ENCODE measurements at places on chromosomes 7 and 10.

DNA sequence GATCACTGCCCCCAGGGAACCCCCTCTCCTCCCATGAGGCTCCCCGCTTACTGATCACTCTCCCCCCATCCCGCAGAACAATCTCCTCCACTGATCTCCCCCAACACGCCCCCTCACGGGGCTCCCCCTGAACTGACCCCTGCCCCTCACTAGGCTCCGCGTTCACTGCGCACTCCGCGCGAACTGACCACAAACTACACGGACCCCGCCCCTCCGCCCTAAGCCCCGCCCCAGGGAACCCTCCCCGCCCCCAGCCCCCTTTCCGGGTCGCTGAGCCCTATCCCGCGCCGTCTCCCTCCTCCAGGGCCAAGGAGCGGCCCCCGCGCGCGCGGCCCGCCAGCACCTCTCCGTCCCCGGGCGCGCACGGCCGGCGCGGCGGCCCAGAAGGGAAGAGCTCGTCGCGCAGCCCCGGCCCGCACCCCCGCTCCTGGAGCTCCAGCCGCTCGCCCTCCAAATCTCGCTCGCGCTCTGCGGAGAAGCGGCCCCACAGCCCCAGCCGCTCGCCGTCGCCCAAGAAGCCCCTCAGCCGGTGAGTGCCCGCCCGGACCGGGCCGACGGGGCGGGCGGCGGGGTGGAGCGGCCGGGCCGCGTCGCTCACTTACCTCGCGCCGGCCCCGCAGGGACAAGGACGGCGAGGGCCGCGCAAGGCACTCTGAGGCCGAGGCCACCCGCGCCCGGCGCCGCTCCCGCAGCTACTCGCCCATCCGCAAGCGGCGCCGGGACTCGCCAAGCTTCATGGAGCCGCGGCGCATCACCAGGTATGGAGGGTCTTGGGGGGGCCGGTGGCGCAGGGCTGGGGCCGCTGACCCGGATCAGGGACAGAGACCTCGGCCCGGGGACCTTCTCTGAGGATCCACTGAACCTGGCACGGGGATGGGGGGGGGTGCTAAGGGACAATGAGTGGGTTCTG, 19.9 kb upstream of the HSPB1 start:
- no peak for DNase-seq

- no peak for DNase-seq
Measured at GRCh38 chr7:135168001-135168400, 2.5 kb downstream of the CYREN start.

- DNase-seq: no peak
Measured at GRCh38 chr10:79930751-79931150, 18.2 kb downstream of the SFTPD start.

GRCh38 chr7:30252885-30253795, 31.3 kb upstream of the ZNRF2 start:
- no peak for DNase-seq

- no peak for DNase-seq
Measured at GRCh38 chr7:116809636-116810266, 52.6 kb upstream of the CAPZA2 start.

- DNase-seq: peak; percentile 49
Measured at GRCh38 chr10:90857635-90858460, at the start of gene HTR7. Gene HTR7, minus strand, starts transcription at chr10:90858039. Its CDS starts 368 bp downstream, at chr10:90857671.

DNA sequence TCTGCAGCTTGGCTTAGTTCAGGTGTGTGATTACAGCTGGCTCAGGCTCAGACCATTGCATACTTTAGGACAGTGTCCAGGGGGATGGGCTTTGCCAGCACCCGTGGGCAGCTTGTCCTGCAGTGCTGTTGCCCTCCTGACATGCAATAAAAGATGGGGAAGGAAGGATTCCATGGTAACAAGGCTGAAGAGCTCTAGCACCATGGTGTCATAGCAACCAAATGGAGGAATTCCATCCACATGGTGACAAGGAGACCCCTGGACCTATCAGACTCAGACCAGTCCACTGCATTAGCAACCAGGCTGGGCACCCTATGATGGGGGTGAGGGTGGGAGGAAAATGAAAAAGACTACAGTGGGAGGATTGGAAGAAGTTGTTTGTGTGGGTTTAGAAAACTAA, 49.9 kb downstream of the SORCS3 start:
- DNase-seq: no peak

DNA sequence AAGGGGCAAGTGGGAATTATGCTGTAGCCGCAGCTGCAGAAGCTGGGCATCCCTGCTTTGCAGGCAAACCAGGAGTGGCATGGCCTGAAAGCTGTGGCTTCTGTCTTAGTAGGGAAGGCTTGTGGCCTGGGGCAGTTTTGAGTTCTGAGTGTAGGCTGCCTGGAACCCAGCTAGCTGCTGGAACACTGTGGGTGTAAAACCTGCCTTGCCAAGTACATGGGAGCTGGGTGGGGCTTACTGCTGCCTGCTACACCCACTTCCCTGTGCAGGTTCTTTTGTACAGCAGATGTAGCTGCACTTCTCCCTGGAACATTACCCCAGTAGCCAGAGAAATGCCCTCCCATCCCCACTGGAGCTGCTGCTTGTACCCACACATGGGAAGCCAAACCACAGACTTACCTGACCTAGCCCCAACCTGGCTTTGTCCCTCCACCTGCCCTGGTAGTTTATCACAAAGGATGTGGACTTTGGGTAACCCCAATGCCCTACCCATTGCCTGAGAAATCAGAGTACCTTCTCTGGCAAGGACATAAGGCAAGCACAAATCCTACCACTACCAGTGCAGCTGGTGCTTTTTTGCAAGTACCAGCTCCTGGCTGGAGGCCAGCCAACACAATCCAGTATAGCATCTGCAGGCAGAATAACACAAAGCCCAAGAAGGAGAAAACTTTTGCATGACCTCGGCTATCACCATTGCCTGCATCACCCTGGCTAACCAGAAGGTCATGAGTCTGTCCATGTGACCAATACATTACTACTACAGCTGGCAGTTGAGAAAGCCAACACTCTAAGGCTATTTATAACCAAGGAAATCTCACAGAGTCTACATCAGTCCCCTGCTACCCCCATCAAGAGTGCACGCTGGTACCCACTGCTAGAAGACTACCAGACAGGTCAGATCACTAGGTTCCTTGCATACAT, 26.5 kb upstream of the PPP1R3A start:
- no peak for DNase-seq

DNA sequence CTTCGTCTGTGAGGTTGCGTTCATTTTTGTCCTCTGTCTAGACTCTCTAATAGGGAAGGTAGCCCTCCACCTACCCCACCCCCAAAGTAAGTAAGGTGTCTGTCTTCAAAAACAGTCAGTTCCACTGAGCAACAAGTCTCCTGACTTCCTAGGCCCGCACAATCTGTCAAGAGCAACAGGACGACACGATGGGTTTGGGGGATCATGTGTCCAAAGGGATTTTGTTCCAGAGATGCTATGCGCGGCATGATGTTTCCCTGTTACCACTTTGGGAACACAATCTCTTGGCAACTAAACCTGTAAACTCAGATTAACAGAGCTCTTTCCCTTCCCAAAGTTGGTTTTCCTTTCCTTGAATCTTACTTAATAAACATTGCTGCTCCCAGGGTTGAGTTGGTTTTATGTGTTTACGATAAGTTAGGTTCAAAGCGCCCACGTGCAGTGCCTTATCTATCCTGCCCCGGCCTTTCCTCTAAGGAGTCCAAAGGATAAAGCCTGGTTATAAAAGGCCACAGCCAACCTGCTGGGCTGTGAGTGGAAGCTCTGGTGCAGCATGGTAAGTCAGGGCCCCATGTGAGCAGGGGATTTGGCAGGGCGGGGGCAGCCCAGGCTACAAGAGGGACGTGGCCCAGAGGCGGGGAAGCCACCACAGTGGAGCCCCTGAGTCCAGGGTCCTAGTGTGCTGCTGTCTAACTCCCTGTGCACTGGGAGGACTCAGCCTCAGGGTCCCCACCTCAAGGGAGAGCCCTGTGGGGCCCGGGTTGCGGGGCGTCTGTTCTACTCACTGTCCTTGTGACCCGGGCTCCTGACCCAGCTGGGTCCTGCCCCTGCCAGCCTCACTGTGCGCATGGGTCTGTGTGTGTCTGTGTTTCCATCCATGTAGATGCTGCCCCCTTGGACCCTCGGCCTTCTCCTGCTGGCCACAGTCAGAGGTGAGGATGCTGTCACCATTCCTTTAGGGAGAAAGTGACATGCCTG, at the start of gene PNLIPRP2:
Gene PNLIPRP2, plus strand, starts transcription at position 531 of the 978 bp plus-strand sequence.
- no peak for DNase-seq

DNA sequence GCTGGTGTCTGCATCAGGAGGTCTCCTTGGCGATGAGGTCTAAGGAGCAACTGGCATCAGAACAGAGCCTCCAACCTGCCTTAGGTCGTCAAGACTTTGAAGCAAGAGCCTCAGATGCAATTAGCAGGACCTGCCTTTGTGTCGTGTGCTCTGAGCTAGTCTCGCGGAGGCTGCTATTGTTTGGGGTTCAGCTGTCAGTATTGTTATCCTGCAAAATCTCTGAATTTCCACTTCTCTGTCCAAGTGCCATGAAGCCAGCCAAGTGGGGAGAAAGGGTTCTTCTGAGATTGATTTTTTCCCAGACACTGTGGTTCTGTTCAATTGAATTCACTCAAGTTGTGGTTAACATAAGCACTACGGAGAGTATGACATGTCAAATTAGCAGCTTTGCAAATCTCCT, 78.7 kb downstream of the ADARB2 start:
- DNase-seq: no peak

DNA sequence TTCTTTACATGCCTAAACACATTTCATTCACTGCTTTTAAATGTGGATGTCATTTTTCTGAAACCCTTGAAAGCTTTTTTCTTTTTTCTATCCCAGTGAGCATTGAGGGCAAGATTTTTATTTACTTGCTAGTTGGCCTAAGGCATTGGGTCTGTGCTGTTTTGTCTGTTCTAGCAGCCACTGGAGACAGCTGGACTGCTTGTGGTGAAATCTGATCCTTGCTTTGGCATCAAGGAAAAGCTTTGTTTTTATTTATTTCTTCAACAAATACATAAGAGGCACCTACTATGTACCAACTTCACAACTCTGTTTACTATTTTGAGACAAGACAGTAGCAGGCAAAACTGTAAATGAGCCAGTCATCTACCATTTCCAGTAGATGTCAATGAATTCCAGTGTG, 28.4 kb upstream of the PDLIM1 start:
- no peak for DNase-seq

- DNase-seq: no peak
Measured at GRCh38 chr10:98246911-98247805, 20.8 kb downstream of the LOXL4 start.

DNA sequence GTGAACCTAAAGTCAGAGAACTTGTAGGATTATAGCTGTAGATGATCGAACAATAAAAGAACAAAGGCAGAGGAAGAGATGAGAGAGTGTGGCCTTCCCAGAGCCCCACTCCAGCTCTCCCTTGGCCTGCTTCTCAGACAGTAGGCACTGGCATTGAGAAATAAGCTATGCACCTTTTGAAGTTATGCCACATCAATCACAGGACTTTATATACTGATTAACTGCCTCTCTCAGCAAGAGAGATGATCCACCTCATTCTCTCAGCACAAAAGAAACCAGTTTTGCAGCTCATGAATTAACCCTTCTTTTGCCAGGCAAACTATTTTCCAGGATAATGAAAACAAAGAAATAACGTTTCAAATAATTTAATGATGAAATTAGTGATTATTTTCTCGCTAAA, 22.0 kb upstream of the CTTNBP2 start:
- no peak for DNase-seq

DNA sequence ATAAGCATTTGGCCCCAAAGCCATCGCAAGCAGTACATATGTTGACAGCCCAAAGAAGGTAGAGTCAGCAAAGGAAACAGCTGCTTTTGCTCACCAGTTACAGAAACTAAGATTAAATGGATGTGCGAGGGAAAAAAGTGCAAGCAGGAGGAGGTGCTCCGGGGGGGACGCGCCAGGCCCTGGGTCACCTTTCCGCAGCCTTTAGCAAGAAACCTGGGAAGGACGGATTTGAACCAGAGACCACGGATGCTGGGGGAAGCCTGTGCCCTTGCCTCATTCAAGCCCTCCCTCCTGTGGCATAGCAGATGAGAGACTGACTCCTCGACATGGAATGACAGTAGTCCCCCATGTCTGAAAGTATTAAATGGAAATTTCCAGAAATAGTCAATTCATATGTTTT, 405.6 kb upstream of the PRKCQ start:
- no peak for DNase-seq

DNA sequence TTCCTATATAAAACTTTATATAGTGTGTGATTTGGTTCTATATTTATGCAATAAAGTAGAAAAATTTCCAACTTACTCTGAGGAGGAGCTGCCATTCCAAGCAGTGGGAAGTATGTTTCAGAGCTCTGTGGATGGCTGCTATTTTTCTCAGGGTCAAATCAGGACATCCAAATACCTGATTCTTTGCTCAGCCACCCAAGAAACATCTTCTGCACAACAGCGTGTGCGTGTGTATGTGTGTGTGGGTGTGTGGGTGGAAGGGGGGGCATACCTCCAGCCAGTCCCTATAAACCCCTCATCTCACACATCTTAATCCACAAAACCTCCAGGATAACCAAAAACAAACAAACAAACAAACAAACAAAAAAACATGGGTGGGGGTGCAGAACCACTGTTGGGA, 66.3 kb upstream of the EMX2 start:
- DNase-seq: no peak

DNA sequence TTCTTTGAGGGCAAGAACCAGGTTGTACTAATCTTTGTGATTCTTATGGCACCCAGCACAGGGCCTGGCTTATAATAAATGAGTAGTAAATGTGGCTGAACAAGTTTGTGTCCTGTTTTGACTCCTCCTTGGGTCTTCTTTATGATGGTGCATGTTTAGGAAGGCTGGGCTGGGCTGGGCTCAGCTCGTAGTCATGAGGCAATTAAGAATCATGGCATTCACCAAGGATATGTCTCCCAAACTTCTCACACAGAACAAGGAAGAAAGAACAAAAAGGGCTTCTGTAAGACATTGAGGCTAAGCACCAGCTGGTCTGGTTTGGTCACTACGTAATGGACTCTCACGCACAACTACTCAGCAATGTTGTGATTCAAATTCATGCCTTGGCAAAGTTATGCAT, 30.5 kb upstream of the YAE1 start:
- DNase-seq: no peak

- no peak for DNase-seq
Measured at GRCh38 chr7:1555813-1556543, at the start of gene TMEM184A. Gene TMEM184A, minus strand, starts transcription at chr7:1556205. Its CDS starts 721 bp downstream, at chr7:1555484.
